C1 segment of cervical spinal cord (tissue), 14 donors: ENCODE measurements at places on chromosomes 11 and 22.

GRCh38 chr22:42383287-42383686 lies 48.9 kb downstream of the NFAM1 start:
- DNase-seq: no peak

GRCh38 chr11:75142714-75143419 lies 8.0 kb upstream of the SLCO2B1 start:
- DNase-seq: peak; percentile 56

- DNase-seq: no peak
Measured at GRCh38 chr11:46036969-46037368, 84.3 kb downstream of the PHF21A start.

DNA sequence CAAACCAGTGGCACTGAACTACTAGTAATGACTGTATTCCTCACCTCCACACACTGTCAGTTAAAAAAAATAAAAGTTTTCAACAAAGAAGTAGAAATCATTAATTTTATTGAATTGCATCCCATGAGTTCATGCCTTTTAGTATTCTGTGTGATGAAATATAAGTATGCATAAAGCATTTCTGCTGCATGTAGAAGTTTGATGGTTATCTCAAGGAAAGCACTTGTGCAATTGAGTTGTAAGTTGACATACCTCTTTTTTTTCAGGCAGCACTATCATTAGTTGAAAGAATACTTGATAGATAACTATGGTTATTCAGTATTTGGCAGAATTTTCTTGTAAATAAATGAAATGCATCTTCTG lies 104.4 kb downstream of the STIM1 start:
- no peak for DNase-seq

DNA sequence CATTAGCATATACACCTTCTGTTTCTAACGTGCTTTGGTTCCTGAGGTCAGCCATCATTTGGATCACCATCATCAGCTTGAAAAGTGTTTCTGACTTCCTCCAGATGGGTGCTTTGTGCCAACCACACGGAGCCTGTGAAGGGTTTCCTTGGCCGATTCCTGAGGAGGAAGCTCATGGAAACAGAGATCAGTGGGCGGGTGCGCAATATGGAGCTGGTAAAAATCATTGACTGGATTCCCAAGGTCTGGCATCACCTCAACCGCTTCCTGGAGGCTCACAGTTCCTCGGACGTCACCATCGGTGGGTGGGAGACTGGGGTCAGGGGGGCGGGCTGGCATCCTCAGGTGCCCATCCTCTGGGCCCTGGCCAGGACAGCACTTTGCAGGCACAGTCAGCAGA lies 54.8 kb downstream of the DBX1 start:
- no peak for DNase-seq

DNA sequence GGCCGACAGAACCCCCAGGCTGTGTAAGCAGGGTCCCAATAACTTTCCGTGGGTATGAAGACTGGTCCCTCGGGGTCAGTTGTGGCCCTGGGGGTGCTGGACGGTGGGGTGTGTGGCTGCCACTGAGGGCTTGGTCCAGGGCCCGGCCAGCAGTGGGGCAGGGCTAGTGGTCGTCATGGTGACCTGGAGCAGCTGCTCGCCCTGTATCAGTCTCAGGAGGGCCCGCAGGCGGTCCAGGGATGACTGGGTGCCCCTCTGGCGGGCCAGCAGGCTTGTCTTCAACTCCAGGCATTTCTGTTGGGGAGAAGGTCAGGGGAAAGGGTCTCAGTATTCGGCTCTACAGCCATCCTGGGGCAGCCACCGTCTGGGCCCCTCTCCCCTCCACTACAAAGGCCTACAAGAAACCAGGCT lies 126.8 kb downstream of the PHF21B start:
- no peak for DNase-seq

DNA sequence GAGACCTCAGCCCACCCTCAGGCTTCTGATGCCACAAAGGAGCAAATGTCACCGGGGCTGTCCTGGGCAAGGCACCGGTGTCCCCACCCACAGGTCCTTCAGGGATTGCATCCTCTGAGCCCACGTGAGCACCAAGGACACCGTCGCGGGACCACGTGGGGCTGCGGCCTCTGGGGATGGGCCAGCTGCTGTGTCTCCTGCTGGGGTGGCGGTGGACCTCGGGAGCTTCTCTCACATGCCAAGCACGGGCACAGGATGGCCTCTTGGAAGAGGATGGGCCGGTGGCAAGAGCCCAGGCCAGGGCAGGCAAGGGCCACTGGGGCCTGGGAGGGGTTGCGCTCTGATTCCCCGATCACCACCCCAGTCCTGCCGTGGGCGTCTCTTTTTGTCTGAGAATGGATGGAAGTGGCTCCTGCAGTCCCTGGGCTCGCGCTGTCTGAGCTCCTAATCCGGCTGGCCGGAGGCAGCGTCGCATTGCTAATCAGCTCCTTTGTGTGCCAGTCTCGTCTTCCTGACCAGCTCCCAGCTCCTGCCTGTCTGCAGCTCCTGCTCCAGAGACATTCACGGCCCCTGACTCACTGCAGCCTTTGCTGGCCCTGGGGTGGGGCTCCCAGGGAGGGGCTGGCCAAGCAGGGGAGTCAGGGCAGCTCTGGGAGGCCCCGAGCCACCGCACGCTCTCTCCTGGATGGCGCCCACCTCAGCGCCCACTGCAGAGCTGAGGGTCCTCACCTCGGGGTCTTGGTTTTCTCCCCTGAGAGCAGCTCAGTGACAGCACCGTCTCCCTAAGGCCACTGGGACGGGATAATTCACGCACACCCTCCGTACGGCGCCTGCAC lies 146.7 kb downstream of the CTTN start:
- DNase-seq: no peak

DNA sequence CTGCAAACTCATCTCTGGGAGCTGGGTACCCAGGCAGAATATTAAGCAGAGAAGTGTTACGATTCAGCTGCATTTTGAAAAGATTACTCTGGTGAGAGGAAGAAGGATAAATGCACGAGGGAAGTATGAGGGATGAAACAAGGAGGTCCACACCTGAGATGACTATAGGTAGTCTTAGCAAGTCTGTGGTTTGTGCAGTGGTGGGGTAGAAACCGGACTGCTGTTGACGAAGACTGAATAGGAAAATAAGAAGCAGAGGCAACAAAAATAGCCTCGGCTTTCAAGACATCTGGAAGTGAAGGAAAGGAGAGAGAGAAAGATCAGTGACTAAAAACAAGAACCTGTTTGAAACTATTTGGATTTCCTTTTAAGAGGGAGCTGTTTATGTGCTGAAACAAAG lies 810.8 kb downstream of the OPCML start:
- DNase-seq: no peak

GRCh38 chr11:134711588-134711987 lies 299.5 kb upstream of the B3GAT1 start:
- no peak for DNase-seq

DNA sequence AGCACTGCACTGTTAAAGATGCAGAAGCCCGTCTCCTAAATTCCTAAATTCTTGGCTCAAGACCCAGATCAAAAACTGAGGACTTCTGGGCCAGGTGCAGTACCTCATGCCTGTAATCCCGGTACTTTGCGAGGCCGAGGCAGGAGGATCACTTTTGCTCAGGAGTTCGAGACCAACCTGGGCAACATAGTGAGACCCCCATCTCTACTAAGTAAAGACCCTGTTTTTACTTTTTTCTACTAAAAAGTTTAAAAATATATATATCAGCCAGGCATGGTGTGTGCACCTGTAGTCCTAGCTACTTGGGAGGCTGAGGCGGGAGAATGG lies 29.7 kb downstream of the PDGFB start:
- no peak for DNase-seq

DNA sequence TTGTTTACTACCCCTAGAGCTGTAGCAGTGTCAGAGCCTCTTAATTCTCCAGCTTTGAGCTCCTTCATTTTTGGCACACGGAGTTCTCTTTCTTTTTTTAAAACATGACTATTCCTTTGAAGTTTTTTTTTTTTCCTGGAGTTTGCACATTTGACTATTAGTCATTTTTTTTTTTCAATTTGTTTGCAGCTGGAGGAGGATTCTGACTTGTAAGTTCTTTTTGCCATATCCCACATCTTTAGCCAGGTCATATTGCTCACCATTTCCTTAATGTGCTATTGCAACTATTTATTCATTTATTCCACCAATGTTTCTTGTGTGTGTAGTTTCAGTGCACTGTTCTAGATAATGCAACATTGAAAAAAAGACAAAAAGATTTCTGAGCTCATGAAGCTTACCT lies 166.3 kb upstream of the ARHGAP20 start:
- DNase-seq: no peak

GRCh38 chr11:76339221-76339620 lies 41.7 kb downstream of the THAP12 start:
- DNase-seq: no peak
